ENCODE measurements at places on chromosomes 12 and 14.

GRCh38 chr14:100065942-100066574 lies 836 bp downstream of the EVL start:
- DNase-seq = no peak

GRCh38 chr12:114974333-114974732 lies 290.4 kb upstream of the TBX3 start:
- no peak for DNase-seq

- DNase-seq = no peak
Measured at GRCh38 chr14:94180655-94181271, 6.6 kb downstream of the PPP4R4 start.

DNA sequence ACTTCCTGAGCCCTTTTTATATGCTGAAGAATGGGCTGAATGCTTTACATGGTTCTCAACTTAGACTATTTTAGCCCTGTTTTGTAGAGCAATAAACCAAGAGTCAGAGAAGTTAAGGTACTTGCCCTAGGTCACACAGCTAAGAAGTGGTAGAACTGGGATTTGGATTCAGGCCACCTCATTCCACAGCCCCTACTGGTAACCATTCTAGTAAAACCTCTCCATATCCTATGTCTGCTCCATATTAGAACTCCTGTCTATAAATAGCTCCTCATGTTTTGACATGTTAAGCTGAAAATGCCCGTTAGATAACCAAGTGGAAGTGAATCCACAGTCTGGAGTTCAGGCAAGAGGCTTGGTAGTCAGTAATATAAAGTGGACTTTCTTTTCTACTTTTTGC lies 111.6 kb downstream of the HECTD4 start:
- no peak for DNase-seq

GRCh38 chr14:106083082-106083481 lies 556.7 kb downstream of the TMEM121 start:
- no peak for DNase-seq

DNA sequence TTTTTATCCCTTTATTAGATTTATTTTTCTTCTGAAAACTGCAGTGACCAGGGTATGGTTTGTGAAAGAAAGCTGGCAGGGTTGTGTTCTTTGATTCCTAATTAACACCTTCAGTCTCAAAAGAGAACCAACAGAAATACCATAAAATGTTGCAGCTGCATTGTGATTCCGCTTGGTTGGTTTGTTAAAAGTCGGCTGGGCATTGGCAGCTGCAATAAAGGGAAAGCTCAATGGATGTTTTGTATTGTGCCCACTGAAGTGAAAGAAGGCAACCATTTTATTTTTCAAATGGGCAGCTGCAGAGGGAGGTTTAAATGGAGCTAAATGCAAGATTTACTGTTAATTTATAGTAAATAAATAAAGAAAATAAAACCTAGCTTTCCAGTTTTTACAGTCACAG lies 16.7 kb downstream of the LGR5 start:
- DNase-seq = no peak

DNA sequence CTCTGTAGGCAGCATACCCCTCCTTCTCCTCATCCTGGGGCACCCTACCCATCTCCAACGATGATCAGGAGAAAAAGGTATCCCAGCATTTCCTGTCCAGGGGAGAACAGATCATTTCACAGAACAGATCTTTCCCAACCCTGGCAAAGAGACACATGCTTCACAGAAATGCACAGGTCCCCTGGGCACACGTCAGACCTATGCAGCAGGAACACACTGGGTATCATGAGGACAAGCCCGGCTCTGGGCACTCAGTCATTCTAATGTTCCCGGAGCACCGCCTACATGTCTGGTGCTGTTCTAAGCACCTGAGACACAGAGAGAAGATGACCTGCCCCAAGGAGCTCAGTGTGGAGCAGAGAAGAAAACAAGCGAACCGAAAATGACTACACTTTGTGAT lies 56.2 kb downstream of the ACTN1 start:
- DNase-seq = no peak

DNA sequence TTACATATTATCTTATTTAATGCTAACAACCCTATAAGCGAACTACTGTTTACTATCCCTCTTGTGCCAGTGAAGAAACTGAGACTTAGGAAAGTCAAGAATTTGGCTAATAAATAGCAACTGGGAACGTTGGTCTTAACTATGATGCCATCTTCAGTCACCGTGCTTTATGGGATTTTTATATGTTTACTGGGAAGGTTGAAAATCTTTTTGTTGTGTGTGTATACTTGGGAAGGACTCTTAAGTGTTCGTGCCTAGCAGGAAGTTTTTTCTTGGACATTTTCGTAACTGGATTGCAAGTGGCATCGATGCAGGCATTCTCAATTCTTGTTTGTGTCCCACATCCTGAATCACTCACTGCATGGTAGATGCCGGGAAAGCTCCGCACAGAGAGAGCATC lies 9.4 kb downstream of the SFSWAP start:
- DNase-seq = no peak

GRCh38 chr12:85963326-85963725 lies 89.2 kb downstream of the NTS start:
- DNase-seq = no peak

GRCh38 chr14:43503508-43503907 lies 1003.6 kb downstream of the FSCB start:
- no peak for DNase-seq

DNA sequence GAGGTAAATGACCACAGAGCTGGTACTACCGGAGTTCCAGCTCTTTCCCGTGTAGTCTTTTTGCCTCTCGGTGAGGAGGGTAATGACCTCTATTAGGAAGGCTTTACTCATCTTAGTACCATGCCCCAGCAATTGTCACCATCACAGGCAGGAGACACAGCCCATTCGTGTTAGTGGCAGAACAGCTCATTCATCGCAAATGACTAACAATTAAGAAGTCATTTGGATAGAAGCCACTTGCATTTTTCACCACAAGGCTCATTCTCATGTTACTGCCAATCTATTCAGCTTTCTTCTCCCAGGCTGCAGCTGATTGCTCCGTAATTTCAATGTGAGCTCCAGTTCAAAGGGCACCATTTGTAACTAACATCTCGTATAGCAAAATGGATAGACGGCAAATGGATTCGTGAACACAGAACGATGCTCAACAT lies 718.8 kb upstream of the TMEM132C start:
- DNase-seq = peak; percentile 39

DNA sequence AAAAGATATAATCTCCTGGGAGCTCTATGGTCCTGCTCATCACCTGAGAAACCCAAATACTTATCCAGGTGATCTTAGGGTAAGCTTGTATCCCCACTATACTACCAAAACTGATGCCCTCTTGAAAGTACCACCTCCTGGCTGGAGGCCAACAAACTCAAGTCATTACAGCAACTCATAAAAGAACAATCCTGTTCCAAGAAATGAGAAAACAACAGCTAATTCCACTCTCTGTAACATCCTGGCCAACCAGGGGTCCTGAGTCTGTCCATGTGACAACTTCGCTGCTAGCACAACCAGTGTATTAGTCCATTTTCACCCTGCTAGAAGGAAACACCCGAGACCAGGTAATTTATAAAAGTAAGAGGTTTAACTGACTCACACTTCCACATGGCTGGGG lies 190.0 kb upstream of the BMP4 start:
- DNase-seq = no peak

DNA sequence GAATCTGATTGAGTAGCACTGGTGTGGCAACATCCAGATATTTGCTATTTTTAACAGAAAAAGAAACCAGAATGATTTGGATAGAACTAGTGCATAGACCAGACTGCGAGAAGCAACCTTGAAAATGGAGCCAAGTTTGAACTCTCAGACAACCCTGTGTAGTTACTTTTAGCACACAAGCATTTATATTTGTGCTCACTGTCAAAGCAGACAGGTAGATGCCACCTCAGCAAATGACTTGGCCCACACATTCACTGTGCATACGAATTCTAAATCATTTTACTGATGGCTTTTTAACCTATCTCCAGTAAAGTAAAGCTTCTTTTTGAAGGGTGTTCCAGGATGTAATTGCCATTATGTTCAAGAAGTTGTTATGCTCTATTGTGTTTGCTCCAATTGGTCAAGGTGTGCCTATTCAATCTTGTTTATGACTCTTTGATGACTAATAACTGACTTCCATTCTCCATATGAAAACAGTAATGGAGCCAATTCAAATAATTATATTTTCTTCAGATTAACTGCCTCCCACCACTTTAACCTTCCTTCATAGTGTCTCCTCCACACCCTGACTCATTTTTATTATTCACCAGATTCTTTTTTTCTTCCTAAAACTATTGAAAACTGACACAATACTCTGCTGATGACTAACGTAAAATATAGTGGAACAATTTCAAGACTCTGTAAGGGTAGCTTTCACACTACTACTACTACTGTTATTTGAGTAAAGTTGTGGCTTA lies 138.5 kb downstream of the CCER1 start:
- no peak for DNase-seq
